Activated T-helper 2 cell treated with anti-CD3 and anti-CD28 coated beads, Interferon-gamma antibody, Interleukin-2, Interleukin-4, amounts not matched to agents 10 μg/mL and 5 μg/mL and 100 μg/mL, durations not matched to agents 14 hours and 24 hours and 36 hours (primary cell): ENCODE measurements at places on chromosomes 1 and 21. TPM values are rescaled to one million over a fixed set of nuclear protein-coding genes. Genes with fewer than 3 reads are reported as not detected.

The PPM1J gene
- total RNA-seq = 0.59 and 0.67 TPM in 2 replicates

DNA sequence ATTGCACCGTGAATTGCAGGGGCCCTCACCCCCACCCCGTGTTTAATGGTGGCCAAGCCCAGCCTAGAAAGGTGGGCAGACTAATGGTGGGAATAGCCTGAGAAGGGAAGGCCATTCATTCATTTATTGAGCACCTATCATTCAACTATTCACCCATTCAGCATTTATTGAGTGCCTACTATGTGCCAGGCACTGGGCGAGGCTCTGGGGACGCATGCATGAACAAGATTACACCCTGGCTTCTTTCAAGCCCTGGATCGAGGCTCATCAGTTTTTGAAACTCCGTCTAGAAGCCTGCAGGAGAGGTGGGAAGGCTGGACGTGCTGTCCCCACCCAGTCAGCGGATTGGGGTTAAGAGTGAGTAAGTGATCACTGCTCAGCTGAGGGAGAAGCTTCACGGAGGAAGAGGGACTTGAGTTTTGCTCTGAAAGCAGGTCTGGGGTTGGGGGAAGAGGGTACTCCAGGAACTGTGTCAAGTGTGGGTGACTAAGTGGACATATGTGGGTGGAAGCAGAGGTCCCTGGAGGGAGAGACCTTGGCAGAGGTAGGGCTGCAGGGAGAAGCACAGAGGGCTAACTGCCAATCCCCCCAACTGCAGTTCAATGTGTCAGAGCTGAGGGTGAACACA is 35.6 kb downstream of the MEF2D start:
- peaks cover 3% of the 10 kb centered on the region for H3K4me1 ChIP-seq
- no peak overlapping the region for H3K4me3 ChIP-seq
- H3K36me3 ChIP-seq = peaks cover 37% of the 10 kb centered on the region
- H3K27me3 ChIP-seq = no peaks in the 10 kb centered on the region
- DNase-seq = no peak
- no peak overlapping the region for H3K27ac ChIP-seq

The DIO1 gene
- not detected in 2 replicates for total RNA-seq

GRCh38 chr1:156781585-156782186 is 14.4 kb downstream of the PRCC start:
- H3K27ac ChIP-seq = peak overlapping the region; percentile 5
- H3K4me1 ChIP-seq = peaks cover 24% of the 10 kb centered on the region
- no peak overlapping the region for H3K4me3 ChIP-seq
- H3K36me3 ChIP-seq = peaks cover 48% of the 10 kb centered on the region

- no peak overlapping the region for H3K27ac ChIP-seq
- H3K27me3 ChIP-seq = peaks cover 55% of the 10 kb centered on the region
- no peaks in the 10 kb centered on the region for H3K4me1 ChIP-seq
- H3K4me3 ChIP-seq = no peak overlapping the region
- H3K36me3 ChIP-seq = no peaks in the 10 kb centered on the region
Measured at GRCh38 chr1:18110598-18110939, 3.0 kb downstream of the IGSF21 start.

DNA sequence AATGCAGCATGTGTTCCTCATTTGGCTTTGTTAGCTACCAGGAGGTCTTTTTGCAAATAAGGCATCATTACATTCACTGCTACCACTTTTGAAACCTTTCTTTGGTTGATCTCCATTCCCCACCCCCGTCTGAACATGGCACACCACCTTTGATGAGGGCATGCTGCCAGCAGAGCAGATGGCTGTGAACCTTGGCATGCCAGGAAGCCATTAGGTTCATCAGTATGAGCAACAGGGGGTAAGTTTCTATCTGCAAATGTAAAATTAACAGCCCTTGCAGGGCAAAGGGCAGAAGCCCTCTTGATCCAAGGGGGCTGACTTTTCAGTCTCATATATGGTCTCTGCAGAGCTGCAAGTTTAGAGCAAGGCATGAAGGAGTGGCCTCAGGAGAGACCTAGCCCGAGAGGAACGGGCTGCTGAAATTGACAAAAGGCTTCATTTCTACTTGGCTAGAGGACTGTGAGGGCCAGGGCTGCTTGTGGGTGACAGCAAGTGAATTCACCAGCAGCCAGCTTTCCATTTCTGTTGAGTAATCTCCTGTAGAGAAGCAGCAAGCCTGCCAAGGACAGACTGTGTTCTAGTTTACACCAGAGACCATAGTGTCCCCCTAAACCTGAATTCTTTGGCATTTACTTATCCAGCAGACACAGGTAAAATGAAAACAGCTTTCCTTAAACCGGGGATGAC is 127.9 kb downstream of the ZNF326 start:
- no peak overlapping the region for H3K4me3 ChIP-seq
- no peak overlapping the region for H3K27ac ChIP-seq
- H3K27me3 ChIP-seq = peaks cover 7% of the 10 kb centered on the region
- DNase-seq = no peak

GRCh38 chr1:81511281-81511680 is 289.5 kb upstream of the ADGRL2 start:
- H3K36me3 ChIP-seq = no peaks in the 10 kb centered on the region
- DNase-seq = no peak
- H3K27me3 ChIP-seq = no peaks in the 10 kb centered on the region
- no peaks in the 10 kb centered on the region for H3K4me1 ChIP-seq
- no peak overlapping the region for H3K4me3 ChIP-seq

DNA sequence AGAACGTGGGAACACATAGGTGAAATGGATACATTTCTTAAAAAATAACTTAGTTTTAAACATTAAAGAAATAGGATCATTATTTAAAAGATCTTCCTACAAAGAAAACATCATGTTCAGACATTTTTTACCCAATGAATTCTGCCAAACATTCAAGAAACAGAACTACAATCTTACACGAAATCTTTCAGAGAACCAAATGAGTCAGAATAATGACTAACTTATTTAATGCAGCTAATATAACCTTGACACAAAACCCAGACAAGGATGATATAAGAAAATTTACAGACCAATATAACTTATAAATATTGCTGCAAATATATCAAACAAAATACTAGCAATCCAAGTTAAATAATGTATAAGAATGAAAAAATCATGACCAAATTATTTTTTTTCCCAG is 220.1 kb upstream of the KCNK2 start:
- no peaks in the 10 kb centered on the region for H3K36me3 ChIP-seq
- H3K4me3 ChIP-seq = no peak overlapping the region
- H3K27me3 ChIP-seq = no peaks in the 10 kb centered on the region
- H3K4me1 ChIP-seq = no peaks in the 10 kb centered on the region

The LIN28A gene
- total RNA-seq = not detected in 2 replicates

DNA sequence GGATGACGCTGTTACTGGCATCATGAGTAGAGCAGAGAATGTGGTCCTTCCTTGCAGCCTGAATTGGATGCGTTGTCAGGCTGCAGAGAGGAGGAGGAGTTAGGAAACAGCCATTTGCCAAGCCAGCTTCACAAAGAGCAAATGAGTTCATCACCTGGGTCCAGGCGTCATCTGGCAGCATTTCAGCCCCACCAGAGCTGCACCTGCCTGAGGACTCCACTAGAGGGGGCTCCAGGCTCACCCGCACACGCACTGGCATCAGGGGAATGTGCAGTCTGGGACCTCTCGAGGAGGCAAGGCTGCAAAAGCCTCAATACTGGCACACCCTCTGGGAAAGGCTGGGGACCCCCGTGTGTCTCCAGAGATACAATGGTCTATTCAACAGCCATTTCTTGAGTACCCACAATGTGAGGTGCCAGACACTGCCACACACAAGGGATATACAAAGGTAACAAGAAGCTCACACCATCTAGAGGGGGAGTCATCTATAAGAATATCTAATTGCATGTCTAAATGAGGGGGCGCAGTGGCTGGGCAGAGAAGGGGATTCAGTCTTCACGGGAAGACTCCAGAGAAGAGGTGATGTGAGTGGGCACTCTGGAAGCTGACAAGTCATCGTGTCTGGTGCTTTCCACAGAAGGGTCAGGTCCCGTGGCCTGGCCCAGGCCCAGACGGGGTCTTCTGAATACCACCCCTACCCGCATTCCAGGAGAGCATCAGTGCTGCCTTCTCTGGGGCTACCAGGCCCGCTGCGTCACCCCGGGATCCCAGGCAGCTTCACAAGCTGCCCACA is 53.5 kb upstream of the CNTN2 start:
- no peak overlapping the region for H3K27ac ChIP-seq
- H3K4me1 ChIP-seq = peaks cover 7% of the 10 kb centered on the region
- peak; percentile 33 for DNase-seq
- H3K4me3 ChIP-seq = no peak overlapping the region

The ZNF593OS gene
- total RNA-seq = not detected in 2 replicates

GRCh38 chr1:93969371-93969770 is 60.1 kb upstream of the GCLM start:
- H3K27ac ChIP-seq = no peak overlapping the region
- DNase-seq = no peak
- H3K36me3 ChIP-seq = no peaks in the 10 kb centered on the region
- H3K4me3 ChIP-seq = no peak overlapping the region
- H3K4me1 ChIP-seq = no peaks in the 10 kb centered on the region
- peaks cover 6% of the 10 kb centered on the region for H3K27me3 ChIP-seq

The KRTAP19-5 gene
- total RNA-seq = not detected in 2 replicates

The AK4 gene
- 108 and 109 TPM in 2 replicates for total RNA-seq

DNA sequence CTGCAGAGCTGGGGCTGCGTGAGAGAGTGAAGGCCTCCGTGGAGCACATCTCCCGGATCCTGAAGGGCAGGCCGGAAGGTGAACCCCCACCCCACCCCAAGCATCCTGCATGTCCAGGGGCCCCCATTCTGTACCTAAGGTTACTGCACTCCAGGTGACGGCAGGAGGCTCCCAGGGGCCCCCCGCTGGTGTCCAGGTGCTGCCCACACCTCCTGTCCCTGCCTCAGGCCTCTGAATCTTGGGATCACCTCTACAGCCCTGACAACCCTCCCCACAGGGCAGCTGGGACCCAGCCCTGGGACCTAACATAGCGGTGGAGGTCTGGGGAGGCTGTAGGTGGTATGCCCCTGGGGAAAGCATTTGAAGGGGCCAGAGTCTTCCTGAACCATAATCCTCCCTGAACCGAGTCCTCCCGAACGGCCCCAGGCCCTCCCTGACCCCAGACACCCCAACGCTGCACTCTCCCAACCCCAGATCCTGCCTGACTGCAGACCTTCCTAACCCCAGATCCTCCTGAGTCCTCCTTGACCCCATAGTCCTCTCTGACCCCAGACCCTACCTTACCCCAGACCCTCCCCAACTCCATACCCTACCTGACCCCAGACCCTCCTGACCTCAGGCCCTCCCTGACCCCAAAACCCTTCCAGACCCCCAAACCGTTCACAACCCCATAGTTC is 33.5 kb downstream of the TRIM11 start:
- H3K36me3 ChIP-seq = no peaks in the 10 kb centered on the region
- no peaks in the 10 kb centered on the region for H3K27me3 ChIP-seq
- H3K27ac ChIP-seq = no peak overlapping the region
- DNase-seq = no peak
- no peak overlapping the region for H3K4me3 ChIP-seq

DNA sequence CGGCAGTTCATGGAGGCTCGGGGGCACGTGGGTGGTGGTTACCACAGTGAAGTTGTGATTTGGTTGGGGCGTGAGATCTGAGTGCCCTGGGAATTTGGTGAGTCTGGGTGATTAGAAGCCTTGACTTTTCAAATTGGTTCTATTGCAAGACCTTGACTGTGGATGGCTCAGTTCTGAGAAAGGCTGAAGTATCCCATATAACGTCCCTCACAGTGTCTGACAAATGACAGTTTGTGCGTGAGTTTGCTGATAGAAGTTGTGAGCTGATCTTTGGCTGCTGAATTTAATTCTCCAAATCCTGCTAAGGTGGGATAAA is 549 bp downstream of the MSH4 start:
- peaks cover 60% of the 10 kb centered on the region for H3K36me3 ChIP-seq
- no peaks in the 10 kb centered on the region for H3K27me3 ChIP-seq
- no peak for DNase-seq
- no peak overlapping the region for H3K4me3 ChIP-seq
- peaks cover 8% of the 10 kb centered on the region for H3K4me1 ChIP-seq

- H3K4me3 ChIP-seq = no peak overlapping the region
- H3K36me3 ChIP-seq = no peaks in the 10 kb centered on the region
- no peak for DNase-seq
- H3K4me1 ChIP-seq = peaks cover 2% of the 10 kb centered on the region
- H3K27me3 ChIP-seq = peaks cover 2% of the 10 kb centered on the region
Measured at GRCh38 chr1:30382496-30382895, 340.9 kb downstream of the MATN1 start.

DNA sequence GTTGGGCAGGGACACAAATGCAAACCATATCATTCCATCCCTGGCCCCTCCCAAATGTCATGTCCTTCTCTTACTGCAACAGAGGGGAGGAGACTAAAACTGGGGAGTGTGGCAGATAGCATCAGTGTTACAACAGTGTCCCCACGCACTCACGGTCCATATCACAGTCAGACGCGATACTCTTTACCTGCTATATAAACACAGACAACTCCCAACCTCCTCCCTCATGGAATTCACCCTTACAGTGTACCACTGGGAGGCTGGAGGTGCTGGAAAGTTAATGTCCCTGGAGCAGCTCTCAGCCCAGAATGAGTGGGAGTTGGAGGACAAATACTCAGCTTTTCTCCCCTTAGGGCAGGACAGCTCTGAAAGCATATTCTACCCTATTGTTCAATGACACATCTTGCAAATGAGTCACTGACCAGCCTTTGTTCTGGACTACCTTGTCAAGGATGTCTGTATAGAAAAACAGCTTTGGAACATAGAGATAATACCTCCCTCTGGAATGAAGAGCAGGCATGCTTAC is 445.9 kb downstream of the SETD4 start:
- H3K27ac ChIP-seq = no peak overlapping the region
- no peaks in the 10 kb centered on the region for H3K36me3 ChIP-seq
- DNase-seq = no peak
- H3K4me1 ChIP-seq = peaks cover 13% of the 10 kb centered on the region

DNA sequence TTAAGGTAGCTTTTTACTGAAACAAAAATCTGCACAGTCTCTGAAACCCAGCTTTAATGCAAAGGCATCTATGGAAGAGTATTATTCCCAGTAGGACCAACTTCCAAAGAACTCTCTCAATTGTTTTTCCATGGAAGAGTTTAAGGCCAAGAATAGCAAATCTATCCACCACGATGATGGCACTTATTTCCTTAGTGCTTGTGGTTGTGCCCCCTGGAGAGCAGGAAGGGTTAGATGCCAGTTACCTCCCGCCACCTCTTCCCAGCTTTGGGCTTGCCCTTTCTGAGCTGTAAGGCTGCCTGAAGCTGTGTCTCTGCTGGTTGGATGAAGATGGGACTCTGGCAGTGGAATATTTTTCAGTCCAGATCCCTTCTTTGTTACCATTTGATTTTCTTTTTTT is 4.8 kb upstream of the ATP1A1 start:
- no peak overlapping the region for H3K4me3 ChIP-seq
- no peaks in the 10 kb centered on the region for H3K4me1 ChIP-seq
- H3K36me3 ChIP-seq = no peaks in the 10 kb centered on the region
- H3K27ac ChIP-seq = no peak overlapping the region
- no peak for DNase-seq

DNA sequence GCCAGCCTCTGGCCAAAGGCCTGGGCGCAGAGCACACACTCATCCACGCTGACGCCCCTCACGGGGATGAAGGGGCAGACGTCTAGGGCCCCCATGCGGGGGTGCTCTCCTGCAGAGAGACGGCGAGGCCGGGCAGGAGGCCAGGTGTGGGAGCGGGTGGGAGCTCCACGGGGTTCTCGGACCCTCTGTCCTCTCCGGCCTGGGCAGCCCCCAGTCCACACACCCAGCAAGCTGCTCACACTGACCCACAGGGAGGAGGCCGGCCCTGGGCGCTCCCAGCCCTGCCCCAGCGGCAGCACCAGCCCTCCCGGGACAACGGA is 2.5 kb downstream of the FTCD start:
- DNase-seq = no peak
- H3K27me3 ChIP-seq = no peaks in the 10 kb centered on the region
- H3K36me3 ChIP-seq = no peaks in the 10 kb centered on the region
- no peak overlapping the region for H3K4me3 ChIP-seq
- H3K27ac ChIP-seq = no peak overlapping the region
